ENCODE measurements at places on chromosomes 12 and 14.
A peak's percentile ranks its signal among the peaks of the same experiment; 100 is the strongest.

DNA sequence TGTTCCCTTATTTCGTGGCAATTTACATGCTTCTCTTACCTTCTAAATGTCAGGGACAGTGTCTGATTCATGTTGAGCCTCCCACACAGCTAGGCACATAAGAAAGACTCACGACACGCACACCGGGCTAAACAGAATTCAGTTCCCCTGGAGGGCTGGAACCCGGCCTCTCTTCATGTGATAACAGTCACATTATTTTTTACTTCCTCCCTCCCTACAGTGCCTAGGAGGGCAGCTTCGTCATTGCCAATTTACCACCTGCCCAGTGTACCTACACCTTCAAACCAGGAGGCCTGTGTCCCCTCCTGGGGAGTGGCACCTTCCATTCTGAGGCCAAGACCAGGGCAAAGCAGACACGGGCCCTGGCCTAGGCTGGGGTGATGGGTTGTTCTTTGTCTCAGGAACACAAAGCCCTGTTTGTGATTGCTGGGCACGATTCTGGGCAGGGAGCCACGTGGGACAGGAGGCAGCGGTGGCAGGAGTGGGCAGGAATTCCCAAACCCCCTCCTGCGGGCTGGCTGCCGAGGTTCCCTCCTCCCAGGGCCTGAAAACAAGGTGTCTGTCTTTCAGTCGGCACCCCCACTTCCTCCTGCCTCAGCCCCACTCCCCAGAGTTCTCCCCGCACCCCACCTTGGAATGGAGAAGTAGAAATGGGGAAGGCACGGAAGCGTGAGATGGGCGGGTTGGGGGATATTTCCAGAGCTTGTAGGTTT is 6.8 kb upstream of the RASAL1 start:
- peak; percentile 86 for DNase-seq

- DNase-seq, result peak; percentile 16
These were observed 456.7 kb upstream of the SEL1L start for GRCh38 chr14:81990312-81990761.

DNA sequence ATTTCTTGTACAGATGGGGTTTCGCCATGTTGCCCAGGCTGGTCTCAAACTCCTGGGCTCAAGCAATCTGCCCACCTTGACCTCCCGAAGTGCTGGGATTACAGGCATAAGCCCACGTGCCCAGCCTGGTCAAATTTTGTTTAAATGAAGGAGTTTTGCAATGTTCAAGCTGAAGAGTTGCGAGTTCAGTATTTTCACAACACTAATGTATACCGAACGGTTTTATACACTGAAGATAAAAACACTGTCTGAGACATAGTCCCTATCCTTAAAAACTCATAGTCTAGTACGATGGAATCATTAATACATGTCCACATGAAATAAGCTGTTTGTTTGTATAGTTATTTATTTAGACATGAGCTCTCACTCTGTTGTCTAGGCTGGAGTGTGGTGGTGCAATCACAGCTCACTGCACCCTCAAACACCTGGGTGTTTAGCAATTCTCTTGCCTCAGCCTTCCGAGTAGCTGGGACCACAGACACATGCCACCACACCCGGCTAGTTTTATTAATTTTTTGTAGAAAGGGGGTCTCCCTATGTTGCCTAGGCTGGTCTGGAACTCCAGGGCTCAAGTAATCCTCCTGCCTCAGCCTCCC is 15.4 kb downstream of the TRAPPC6B start:
- DNase-seq, result no peak

DNA sequence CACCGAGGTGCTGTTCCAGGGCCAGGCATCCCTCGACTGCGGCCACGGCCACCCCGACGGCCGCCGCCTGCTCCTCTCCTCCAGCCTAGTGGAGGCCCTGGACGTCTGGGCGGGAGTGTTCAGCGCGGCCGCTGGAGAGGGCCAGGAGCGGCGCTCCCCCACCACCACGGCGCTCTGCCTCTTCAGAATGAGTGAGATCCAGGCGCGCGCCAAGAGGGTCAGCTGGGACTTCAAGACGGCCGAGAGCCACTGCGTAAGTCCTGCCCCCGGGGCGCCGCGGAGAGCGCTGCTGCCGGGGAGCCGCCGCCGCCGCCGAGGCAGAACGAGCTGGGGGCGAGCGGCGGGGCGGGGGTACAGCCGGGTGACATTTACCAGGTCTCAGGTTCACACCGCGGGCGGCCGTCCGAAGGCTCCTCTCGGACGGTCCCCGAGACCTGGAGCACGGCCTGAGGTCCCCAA is 1.4 kb downstream of the PLXNC1 start:
- no peak for DNase-seq

DNA sequence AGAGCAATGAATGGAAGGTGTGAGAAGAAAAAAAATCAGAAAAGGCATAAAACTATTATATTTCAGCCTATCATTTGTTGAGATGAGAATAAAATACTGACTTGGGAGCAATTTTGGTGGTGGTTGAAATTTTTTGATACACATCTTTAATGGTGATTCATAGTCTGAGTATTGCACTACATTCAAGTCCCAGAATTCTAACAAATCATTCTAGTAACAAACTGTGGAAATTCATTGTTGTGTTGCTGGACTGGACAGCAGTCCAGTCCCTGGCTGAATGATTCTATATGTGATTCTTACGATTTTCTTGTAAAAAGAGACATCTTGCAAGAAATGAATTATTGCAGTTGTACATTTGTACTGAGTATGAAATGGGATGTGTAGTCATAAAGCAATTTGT is 268.6 kb downstream of the TRHDE start:
- no peak for DNase-seq

GRCh38 chr12:18135509-18135908 is 45.5 kb upstream of the RERGL start:
- DNase-seq, result no peak

DNA sequence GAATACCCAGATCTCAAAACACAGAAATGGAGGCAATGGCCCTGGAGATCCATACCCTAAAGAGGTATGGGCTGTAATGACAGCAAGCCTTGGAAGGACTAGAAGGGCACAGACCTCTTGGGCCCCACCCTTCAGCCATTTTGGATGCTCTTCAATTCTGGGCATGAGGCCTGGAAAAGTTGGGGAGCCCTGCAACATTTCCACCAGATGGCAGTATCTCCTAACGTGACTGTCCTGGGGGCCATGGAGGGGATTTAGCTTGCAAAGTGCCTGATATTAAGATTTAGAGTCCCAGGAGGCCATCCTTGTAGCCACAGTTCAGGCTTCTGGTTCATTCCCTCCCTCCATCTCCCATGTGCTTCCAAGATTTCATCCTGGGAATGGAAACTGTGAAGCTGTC is 30.2 kb downstream of the KCNA5 start:
- DNase-seq, result no peak

GRCh38 chr14:56189307-56189706 is 71.1 kb downstream of the PELI2 start:
- DNase-seq, result no peak

DNA sequence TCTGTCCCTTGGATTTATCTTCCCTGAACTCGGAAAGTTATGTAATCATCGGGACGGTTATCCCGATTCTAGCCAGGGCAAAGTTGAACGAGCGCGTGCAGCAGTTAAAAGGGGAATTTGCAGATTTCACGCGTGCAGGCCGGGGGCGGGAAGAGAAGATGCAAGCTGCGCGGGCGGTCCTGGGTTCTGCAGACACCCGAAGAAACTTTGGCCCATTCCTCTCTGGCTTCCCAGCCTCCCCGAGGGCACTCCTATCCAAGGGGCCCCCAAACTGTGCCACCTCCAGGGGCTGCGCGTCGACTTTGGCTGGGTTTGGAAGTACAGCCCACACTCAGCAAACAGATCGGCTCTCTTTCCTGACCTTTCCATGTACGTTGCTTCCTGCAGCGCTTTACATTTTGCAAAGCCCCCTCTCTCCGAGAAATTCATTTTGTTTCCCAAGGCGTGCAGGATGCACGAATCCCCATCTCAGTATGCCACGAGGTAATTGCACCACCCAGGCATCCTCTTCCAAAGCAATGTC is 941 bp upstream of the PPP1CC start:
- peak; percentile 50 for DNase-seq

- DNase-seq, result no peak
These were observed at the start of gene STRN3 for GRCh38 chr14:31026077-31026449. TSS of gene STRN3 (minus strand) at chr14:31026379. CDS start at chr14:31026185, 194 bp downstream.

- DNase-seq, result no peak
These were observed 25.9 kb downstream of the SYNDIG1L start for GRCh38 chr14:74400031-74400685.

DNA sequence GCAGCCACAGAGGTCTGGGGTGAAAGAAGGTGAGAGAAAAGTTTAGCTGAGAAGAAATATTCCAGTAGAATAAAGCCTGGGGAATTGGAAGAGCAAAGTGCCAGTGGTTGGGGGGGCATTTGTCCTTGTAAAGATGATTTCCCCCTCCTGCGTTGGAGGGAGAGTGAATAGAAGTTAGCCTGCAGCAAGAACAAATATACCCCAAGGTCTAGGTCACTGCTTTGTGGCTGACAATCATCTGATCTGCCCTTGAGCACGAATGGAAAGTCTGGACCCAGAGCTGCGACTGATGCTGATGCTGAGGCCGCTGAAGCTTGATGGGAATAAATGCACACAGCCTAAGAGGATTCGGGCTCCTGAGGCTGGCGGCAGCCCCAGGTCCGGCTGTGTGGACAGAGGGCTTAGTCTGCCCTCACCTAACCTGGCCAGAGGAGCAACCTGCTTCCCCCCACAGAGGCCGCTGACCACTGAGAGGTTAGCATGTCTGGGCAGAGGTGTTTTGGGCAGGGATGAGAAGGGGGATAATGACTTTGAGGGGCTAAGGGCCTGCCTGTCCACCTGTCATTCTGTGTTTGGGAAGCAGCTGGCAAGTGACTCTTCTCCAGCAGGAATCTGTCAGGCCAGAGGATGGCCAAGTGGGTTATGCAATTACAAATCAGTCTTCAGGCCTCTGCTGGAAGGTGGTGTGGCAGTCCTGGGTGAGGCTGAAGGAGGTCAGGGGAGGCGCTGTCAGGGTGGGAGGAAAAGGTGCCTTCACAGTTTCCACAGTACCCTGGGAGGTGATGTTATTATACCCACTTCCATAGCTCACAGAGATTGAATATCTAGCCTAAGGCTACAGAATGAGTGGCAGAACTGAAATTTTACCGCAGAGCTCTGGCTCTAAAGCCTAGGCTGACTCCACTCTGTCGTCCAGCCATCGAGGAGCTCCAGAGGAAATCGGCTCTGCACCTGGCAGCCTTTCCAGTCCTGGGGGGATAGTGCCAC is 11.7 kb downstream of the TUBA1C start:
- DNase-seq, result no peak

- no peak for DNase-seq
These were observed 860.3 kb downstream of the DIO2 start for GRCh38 chr14:79351011-79351410.

GRCh38 chr12:16482726-16483125 is 123.2 kb downstream of the LMO3 start:
- DNase-seq, result no peak

GRCh38 chr12:121558956-121559355 is 21.9 kb downstream of the KDM2B start:
- DNase-seq, result no peak

- DNase-seq, result peak; percentile 86
These were observed at the start of gene GNPTAB for GRCh38 chr12:101830367-101831325. TSS of gene GNPTAB (minus strand) at chr12:101830959. CDS start at chr12:101830675, 284 bp downstream.

DNA sequence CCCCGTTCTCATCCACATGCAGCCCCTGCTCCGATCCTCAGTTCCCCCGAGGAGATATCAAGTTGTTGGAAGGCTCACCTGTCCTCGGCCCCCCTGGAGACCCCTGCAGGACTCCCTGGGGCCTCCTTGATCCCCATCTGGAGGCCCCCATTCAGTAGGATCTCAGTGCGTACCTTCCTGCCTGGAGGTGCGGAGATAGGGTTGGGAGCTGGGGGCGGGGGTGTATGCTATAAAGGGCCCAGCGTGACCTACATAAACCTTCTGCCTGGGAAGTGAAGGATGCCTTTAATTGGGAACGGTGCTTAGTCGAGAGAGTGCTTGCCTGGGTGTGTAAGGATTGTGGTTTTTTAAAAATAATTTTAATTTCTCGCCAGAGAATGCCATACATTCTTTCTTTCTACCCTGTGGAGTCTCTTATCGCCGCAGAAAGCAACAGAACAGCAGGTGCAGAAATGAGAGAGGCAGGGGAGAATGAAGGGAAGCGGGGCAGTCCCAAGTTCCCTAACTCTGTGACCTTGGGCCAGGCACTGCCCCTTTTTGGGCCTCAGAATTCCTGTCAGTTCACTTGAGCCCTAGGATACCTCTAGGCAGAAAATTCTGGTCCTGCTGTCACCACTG is 153.7 kb downstream of the TSPAN9 start:
- no peak for DNase-seq

DNA sequence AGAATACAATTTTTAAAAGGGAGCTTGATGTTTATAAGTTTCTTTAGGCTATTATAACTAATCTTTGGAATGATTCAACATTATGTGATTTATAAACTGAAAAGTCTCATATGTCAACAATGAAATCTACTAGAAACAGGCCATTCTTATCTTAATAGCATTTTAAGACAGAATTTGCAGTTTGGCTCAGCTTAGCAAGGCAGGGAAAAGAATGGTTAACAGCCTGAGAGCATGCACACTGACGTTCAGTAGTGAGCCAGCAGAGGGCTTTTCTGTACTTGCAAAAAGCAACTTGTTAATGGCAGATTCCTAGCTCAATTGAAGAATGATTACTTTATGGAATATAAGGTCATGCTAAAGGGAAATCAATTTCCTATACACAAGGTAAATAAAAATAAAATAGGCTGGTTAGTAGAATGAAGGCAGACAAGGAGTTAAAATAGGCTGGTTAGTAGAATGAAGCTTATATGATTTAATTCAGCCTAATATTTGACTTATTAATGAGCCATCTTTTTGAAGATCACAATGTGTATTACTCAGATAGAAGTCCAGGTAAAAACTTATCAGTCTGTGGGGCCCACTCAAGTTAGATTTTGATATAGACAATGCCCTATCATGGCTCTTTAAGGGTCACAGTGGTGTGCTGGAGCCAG is 95.9 kb downstream of the OTOGL start:
- DNase-seq, result no peak

DNA sequence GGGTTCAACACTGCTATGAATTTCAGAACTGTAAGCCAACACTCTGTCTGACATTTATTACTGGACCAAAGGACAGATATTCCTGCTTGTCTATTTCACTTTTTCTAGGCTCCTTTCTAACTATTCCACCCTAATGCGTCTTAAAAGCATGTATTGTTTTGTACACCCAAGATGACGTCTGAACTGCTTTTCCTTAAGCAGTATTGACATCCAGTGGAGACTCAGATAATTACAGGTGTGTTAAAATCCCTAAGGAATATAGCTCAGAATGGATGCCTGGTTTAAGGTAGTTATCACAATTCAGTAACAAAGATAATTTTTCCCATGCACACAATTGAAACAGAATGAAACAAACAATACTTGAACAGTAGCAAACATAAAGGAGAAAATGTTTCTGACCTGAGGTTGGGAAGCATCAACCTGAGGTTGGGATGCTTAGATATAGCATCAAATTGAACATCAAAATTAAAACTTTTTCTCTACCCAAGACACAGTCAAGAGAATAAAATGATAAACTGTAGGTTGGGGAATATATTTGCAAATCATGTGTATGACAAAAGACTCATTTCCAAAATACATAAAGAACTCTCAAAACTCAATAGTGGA is 93.7 kb upstream of the PTPRR start:
- DNase-seq, result no peak

- DNase-seq, result no peak
These were observed 43.1 kb downstream of the LIMA1 start for GRCh38 chr12:50240096-50240791.

- DNase-seq, result no peak
These were observed 21.6 kb upstream of the HNF1A start for GRCh38 chr12:120956579-120957300.

Data from C1 segment of cervical spinal cord (tissue), 14 donors.